ENCODE measurements at places on chromosomes 5 and 9.

DNA sequence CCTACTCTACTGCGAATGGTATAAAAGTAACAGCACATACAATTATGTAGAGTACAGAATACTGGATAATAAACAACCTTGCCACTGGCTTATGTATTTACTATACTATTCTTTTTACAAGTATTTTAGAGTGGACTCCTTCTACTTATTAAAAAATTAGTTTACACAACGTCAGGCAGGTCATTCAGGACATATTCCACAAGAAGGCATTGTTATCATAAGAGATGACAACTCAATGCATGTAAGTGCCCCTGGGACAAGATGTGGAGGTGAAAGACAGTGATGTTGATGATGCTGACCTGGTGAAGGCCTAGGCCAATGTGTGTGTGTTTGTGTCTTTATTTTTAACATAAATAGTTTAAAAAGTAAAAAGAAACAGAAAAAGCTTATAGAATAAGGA is 421.7 kb downstream of the CDH12 start:
- no peak for DNase-seq

GRCh38 chr5:113162208-113162607 is 185.6 kb downstream of the DCP2 start:
- DNase-seq, result no peak

DNA sequence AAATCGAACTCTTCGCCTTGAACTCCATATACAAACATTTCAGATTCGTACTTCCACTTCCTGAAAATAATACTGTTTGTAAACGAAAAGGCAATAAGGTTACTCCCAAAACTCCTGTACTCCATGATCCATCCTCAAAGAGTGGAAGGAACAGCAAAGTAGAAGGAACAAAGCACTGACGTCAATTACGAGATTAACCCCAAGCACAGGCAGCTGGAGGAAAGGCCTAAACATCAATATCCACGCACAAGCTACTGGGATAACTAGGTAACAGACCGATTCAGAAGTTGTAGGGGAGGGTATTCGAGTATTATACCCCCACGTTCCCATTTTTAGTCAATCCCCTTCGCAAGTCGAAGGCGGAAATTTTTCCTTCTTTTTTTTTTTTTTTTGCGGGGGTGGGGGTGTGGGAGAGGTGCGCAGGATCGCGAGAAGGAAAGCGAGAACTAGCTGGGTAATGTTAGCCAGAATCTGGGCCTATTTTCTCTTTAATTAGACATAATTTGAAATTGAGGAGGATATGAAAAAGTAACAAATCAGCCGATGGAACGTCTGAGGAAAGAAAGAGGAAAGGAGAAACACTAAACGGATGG is 909 bp downstream of the AFF4 start:
- DNase-seq, result peak; percentile 18

DNA sequence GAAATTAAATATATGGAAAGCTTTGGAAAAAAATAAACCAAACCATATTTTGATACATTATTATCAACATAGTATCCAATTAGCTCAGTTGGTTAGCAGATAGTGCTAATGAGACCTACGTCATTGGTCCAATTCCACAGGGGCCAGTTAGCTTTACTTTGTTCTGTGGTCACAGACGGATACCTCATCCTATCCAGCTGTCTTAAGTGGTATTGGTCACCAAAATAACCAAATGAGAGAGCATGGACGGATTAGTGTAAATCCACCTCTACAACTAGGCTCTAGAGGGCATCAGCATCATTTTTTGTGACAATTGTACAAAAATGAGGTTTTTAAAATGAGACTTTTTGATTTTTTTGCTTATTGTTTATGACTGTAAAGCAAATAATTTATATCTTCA is 364.2 kb downstream of the KIAA0825 start:
- no peak for DNase-seq

DNA sequence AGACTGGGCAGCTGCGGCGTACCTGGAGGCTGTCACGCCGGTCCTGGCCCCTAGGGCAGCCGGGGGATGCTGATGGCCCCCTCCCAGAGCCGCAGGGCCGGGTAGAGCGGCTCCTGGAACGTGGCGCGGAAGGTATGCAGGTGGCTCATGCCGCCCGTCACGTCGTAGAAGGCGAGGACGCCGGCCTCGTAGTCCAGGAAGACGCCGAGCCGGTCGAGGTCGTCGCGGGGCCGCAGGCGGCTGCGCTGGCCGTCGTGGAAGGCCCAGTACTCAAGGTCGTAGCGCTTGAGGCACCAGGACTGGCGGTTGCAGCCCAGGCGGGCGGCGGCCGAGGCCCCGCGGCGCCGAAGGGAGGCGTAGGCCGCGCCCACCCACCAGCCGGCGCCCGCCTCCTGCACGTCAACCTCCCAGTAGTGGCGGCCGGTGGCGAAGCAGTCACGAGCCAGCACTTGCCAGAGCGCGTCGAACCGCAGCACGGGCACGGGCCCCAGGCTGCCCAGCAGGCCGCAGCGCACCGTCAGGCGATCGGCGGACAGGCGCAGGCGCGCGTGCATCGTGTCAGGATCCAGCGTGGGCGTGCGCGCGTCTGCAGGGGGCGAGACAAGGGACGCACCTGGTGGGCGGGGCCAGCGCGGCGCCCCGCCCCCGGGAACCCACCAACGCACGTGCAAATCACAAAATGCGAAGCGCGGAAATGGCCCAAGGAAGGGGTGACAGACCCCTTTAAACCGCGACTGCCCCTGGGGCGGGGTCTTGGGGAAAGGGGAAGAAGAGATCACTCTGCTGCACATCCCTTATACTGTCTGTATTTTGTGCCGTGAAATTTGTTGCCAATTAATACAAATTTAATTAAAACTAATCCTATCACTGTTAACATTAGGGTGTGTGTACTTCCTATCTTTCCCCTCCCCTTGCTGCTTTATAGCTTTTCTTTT is 31.2 kb downstream of the NANS start:
- peak; percentile 46 for DNase-seq

DNA sequence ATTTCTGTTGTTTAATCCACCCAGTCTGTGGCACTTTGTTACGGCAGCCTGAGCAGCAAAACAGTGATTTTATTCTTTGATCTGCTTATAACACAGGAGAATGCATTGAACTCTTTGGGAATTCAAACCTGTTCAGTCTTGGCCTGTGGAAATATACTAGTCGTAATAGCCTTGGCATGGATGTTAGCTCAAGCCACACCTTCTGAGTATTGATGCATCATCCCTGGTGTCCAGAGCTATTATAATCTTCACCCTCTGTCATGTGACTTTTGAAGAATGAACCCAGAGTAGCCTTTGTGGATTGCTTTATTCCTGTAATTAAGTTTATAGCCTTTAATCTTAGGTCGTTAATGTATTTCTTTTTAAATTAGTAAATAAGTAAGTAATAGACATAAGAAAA is 50.8 kb upstream of the TEX48 start:
- DNase-seq, result no peak

DNA sequence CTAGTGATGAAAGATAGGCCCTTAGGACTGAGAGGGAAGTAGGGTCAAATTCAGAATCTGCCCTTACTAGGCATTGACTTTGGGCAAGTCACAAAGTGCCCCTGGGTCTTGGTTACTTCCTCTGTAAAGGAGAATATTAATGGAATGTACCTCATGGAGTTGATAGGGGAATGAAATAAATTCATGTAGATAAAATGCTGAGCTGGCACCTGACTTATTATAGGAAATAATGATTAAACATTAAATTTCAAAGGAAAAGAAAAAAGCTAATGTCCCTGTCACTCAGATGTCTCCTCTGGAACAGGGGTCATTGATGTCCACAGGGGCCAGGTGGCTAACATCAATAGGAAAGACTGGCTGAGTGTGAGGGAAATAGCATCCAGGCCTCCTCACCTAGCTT is 321.4 kb downstream of the TRIM32 start:
- no peak for DNase-seq

DNA sequence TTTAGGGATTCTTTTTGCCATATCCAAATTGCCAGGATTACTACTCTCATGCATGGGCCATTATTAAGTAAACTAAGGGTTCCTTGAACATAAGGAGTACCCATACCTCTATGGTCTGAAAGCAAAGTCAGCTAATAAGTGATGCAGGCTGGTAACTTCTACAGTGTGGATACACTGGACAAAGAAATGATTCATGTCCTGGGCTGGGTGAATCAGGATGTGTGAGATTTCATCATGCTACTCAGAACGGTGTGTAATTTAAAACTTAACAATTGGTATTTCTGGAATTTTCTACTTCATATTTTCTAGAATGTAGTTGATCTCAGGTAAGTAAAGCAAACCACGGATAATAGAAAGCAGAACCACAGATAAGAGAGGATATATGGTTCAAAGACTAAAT is 428.8 kb downstream of the CHSY3 start:
- DNase-seq, result no peak

- DNase-seq, result no peak
These were observed 6.3 kb downstream of the RBM27 start for GRCh38 chr5:146209714-146210113.

DNA sequence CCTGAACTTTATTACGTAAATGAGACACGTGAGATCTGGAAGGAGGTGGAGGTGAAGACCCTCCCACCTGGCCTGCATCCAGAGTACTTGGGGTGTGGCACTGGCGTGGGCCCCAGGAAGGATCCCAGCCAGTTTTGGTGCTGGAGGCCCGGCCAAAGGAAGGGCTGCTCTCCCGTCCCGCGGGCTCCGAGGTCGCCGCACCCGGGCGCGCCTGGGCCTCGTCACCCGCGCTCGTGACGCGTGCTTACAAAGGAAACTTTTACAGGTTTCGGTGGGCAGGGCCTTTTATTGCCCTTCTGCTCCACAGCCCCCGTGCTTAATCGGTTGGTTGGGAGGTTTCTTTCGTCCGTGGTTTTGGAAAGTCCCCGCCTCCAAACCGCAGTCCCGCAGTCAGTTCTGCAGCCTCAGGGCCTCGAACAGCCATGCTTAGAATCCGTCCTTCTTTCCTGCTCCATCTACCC is 29.2 kb downstream of the CDKN2A start:
- DNase-seq, result peak; percentile 55

All from CD4-positive, alpha-beta T cell treated with Interleukin-4 for 4 hours (primary cell).